ENCODE measurements at places on chromosomes 6 and 20.

- DNase-seq, result no peak
These were observed 126.5 kb upstream of the JAG1 start for GRCh38 chr20:10800288-10800687.

- no peak for DNase-seq
These were observed 160.8 kb upstream of the BMP2 start for GRCh38 chr20:6606651-6607050.

DNA sequence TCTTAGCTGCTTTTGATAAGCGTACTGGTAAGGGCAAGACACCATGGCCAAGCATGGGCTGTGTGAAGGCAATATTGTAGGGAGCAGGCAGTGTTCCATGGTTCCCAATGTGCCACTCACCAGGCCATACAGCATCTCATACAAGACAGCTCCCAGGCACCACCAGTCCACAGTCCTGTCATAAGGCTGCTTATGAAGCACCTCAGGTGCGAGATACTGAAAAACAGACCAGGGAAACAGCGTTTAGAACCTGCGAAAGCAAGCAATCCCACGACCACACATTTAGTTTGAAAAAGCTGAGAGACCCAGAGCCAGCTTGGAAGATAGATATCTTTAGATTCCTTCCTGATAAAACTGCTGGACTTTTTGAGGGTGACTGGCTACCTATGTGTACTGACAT is 119.1 kb upstream of the SLC2A12 start:
- no peak for DNase-seq

GRCh38 chr20:63740070-63740626 is 572 bp downstream of the SLC2A4RG start:
- peak; percentile 27 for DNase-seq

GRCh38 chr20:1336699-1337367 is 7.9 kb upstream of the SDCBP2 start:
- DNase-seq, result no peak

- no peak for DNase-seq
These were observed 25.7 kb downstream of the CST2 start for GRCh38 chr20:23800865-23801264.

- no peak for DNase-seq
These were observed 533.5 kb downstream of the LMBRD1 start for GRCh38 chr6:69263297-69263696.

DNA sequence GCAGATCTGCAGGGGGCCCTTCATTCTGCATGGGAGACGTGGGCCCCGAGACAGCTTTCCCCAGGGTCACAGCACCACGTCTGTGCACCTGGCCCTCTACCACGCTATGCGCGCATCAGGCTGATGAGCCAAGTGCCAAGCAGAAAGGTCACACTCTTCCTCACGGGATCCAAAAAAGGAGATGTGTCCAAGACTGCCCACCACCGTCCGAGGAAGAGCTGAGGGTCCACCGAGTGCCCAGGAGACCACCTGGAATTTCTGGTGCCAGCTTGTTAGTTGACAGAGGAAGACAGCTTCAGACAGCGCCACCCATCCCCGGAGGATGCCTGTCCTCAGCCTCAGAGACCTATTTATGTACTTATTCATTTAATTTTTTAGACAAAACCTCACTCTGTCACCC is 77.6 kb upstream of the QKI start:
- no peak for DNase-seq

DNA sequence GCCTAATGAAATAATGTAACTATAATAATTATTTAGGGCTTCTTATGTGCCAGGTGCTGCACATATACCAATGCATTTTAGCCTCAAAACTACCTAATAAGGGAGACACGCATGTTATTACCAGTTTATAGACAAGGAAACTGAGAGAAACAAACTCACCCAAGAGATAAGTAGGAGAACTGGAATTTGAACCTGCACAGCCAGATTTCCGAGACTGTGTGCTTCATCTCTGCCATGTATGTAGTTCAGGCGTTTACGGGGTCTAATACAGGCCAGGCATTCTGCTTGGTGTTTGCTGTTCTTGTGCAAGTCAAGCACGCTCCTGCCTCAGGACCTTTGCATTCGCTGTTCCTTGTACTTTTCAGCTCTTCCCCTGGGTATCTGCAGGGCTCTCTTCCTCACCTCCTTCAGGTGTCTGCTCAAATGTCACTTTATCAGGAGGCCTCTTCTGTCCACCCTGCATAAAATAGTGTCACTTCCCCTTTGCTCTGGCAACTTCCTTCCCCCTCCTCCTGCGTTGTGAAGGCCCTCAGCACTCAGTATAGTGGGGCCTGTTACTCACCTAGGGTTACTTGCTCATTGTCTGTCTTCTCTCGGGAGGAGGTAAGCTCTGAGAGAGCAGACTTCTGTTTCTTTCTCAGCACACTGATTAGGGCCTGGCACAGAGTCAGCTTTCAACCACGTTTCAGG is 6.1 kb upstream of the NSFL1C start:
- no peak for DNase-seq

DNA sequence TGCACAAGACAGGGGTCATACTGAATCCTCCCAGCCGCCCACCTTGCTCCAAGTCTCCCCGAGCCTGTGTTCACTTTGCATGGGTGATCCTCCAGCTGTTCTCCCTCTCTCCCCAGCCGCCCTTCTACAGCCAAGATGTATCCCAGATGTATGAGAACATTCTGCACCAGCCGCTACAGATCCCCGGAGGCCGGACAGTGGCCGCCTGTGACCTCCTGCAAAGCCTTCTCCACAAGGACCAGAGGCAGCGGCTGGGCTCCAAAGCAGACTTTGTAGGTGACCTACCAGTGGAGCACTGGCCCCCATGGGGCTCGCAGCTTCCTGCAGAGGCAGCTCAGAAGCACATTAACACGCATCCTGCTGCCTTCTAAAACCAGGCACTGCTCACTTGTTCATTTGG is 14.6 kb upstream of the IFT52 start:
- DNase-seq, result no peak

DNA sequence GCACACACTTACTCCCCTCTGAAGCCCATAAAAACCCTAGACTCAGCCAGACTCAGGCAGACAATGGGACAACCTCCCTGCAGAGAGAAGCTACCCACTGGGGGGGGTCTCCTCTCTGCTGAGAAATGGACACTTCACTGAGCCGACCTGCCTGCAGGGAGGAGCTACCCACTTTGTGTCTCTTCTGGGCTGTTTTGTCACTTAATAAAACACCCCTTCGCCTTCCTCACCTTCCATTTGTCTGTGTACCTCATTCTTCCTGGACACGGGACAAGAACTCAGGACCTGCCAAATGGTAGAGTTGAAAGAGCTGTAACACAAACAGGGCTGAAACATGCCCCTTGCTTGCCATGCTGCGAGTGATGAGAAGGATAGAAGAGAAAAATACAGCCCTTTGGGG is 151.7 kb upstream of the HDDC2 start:
- no peak for DNase-seq

DNA sequence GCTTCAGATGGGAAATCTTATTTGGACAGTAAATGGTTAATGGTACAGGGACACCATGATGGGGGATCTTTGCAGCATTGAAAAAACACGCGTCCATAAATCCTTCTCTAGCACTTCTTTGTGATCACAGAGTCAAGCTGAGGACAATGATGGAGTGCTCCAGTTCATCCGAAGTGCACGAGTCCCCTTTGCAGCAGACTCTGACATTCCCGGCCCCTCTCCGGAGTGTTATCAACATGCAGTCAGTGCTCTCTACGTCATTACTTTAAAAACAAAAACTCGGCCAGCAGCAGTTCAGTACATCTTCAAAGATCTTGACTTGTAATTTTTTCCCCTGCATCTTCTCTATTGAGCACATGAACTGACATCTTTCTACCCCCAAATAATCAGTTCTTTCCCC is 185.5 kb upstream of the AKAP12 start:
- DNase-seq, result no peak

- DNase-seq, result no peak
These were observed 158.0 kb upstream of the RIN2 start for GRCh38 chr20:19600042-19600441.

Data from stimulated activated naive CD8-positive, alpha-beta T cell treated with anti-CD3 and anti-CD28 coated beads, Interleukin-15, amount 100 ng/mL, for 72 hours (primary cell).